ENCODE measurements at places on chromosomes 11 and 22.

DNA sequence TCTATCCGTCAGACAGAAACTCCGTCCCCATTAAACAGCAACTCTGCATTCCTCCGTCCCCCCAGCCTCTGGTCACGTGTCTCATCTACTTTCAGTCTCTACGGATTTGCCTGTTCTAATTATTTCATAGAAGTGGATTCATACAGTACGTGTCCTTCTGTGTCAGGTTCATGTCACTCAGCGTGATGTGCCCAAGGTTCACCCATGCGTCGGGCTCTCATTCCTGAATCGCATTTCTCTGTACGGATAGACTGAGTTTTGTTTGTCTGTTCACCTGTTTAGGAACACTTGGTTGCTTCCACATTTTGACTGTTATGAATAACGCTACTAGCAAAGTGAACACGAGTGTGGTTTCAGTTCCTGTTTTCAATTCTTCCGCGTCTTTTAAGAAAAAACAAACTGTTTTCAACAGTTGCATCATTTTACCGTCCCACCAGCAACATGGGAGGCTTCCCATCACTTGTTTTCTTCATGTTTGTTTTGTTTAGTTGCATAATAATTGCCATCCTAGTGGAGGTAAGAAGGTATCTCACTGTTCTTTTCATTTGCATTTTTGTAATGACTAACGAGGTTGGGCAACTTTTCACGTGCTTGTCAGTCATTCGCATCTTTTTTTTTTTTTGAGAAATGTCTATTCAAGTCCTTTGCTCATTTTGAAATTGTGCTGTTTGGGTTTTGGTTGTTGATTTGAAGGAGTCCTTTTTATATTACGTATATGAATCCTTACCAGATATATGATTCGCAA is 8.9 kb upstream of the NLRP6 start:
- no peak overlapping the region for H3K27ac ChIP-seq
- no peaks in the 10 kb centered on the region for H3K36me3 ChIP-seq
- DNase-seq = no peak

- H3K36me3 ChIP-seq = no peaks in the 10 kb centered on the region
- no peak overlapping the region for H3K4me3 ChIP-seq
- H3K27ac ChIP-seq = no peak overlapping the region
Observed at GRCh38 chr11:12485328-12485727, 108.0 kb downstream of the PARVA start.

- H3K36me3 ChIP-seq = no peaks in the 10 kb centered on the region
- DNase-seq = no peak
- no peak overlapping the region for H3K27ac ChIP-seq
- H3K4me1 ChIP-seq = no peaks in the 10 kb centered on the region
Observed at GRCh38 chr11:26987272-26987671, 6.6 kb upstream of the FIBIN start.

DNA sequence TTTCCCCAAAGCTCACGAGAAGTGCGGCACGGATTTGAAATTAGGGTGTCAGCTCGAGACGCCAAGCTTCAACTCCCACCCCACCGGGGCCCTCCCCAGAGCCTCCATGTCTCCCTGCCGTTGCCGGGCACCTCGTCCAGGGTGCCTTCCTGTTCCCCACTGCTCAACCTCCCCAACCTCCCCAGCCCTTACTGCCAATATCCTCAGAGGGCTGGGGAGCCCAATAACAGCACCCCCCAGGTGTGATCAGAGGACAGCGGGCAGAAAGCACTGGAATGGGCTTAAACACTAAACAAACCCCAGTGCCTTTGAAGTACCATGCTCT is 1336.4 kb downstream of the TBC1D22A start:
- H3K4me3 ChIP-seq = no peak overlapping the region
- no peaks in the 10 kb centered on the region for H3K27me3 ChIP-seq
- no peaks in the 10 kb centered on the region for H3K4me1 ChIP-seq

DNA sequence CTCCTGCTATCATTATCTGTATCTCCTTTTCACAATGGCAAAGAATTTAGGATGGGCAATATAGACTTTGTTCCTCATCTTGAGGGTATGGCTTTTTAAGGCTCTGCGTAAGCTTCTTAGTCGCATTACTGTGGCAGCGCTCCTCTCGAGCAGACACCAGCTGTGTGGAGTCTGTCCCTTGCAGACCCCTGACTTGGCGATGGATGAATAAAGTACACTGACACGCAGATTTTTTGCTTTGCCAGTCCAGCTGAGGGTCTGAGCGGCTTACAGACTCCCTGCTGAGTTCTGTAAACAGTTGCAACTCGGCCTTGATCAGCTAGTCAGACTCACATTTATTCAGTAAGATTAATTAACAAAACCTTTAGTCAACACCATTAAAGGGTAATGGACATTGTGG is 390.0 kb upstream of the CNTN5 start:
- H3K4me1 ChIP-seq = no peaks in the 10 kb centered on the region
- no peak for DNase-seq
- no peaks in the 10 kb centered on the region for H3K27me3 ChIP-seq
- no peaks in the 10 kb centered on the region for H3K36me3 ChIP-seq
- H3K4me3 ChIP-seq = no peak overlapping the region

DNA sequence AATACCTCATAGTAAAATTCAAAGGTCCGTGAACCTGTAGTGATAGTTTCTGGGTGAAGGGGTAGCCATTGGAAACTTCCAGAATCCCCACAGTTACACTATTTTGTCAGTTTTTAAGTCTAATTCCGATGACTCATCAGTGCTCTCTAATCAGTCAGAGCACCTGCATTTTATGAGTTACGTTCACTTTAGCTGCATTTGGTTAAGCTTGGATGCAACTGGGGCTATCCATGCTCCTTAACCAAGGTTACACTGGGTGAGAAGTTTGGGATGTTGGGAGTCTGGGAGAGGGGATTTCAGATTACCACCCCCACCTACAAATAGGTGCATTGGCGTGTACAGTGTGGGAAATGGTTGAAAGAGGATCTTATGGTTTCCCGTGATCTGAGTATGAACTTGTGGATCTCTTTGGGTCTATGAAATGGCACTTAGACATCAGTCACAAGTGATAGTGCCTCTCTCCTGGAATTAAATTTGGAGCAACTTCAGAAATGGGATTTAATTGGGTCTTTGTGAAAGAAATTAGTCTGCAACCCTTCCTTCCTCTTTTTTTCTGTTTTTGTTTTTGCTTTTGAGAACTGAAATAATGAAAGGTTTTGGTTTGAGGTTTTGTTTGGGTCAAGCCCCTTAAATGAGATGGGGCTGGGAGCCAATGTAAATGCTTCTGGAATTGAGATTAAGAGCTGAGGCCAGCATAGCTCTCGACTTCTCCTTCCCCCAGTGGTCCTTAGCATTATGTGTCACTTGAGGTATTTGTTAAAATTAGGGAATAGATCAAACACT is 31.5 kb downstream of the EHF start:
- H3K27ac ChIP-seq = no peak overlapping the region
- H3K4me3 ChIP-seq = no peak overlapping the region
- no peak for DNase-seq
- no peaks in the 10 kb centered on the region for H3K27me3 ChIP-seq
- H3K4me1 ChIP-seq = peaks cover 1% of the 10 kb centered on the region

- 0 out of 2 replicates have a peak, but pooled peaks cover 4% of the 10 kb centered on the region for H3K4me1 ChIP-seq
- H3K27me3 ChIP-seq = no peaks in the 10 kb centered on the region
- no peak overlapping the region for H3K4me3 ChIP-seq
- DNase-seq = no peak
Observed at GRCh38 chr11:111774955-111775710, 8.9 kb upstream of the PPP2R1B start.

DNA sequence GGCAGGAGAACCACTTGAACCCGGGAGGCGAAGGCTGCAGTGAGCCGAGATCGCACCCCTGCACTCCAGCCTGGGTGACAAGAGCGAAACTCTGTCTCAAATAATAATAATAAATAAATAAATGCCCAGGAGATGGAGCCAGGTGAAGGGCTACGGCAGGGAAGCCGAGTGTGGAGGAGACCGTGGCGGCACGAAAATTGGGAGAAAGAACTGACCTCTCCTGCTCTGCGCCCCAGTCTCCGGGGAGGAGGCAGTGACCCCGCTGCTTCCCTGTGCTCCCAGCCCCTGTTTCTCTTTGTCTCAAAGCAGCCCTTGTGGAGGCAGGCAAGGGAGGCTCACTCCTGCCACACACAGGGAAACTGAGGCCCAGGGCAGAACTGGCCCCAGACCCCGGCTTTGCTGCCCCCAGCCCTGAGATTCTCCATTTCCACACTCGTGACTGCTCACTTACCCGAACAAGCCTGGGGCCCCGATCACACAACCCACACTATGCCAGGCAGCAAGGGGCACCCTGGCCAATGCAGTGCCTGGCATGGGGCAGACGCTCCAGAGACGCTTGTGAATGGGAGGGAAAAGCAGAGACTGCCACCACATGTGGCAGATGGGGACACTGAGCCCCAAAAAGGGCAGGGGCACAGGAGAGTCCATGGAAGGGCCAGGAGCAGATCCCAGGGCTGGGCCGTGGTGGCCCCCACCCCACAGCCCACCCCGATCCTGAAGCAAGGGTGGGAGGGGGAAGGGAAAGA is 80.4 kb upstream of the PRR5 start:
- H3K4me3 ChIP-seq = no peak overlapping the region
- H3K36me3 ChIP-seq = no peaks in the 10 kb centered on the region
- no peak for DNase-seq
- H3K27me3 ChIP-seq = peaks cover under 1% of the 10 kb centered on the region

- peak; percentile 60 for DNase-seq
- H3K4me3 ChIP-seq = peak within 1 kb of the TSS; percentile 75
- H3K27ac ChIP-seq = no peak within 1 kb of the TSS
Observed at GRCh38 chr11:107858217-107859070, at the start of gene SLC35F2. SLC35F2 (minus strand) TSS chr11:107858787; CDS start chr11:107858767, 20 bp downstream.

DNA sequence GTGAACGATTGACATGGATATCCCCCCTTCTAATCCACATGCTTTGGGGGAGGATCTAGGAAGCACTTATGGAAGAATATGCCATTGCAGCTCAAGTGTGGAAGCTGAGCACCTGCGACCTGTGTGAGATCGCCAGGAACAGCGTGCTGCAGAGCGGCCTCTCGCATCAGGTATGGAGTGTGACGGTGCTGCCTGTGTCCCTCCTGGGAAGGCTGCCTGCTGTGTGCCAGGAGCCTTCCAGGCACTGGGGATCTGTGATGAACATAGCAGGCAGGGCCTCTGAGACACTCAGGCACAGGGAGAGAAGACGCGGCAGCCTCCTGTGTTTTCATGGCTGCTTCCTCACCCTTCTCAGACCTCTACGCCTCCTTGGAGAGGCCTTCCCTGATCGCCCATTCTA is 36.5 kb downstream of the RNF141 start:
- no peak overlapping the region for H3K4me3 ChIP-seq
- DNase-seq = no peak
- 0 out of 2 replicates have a peak, but pooled peaks cover 5% of the 10 kb centered on the region for H3K36me3 ChIP-seq
- 0 out of 2 replicates have a peak, but pooled peaks cover 2% of the 10 kb centered on the region for H3K4me1 ChIP-seq

DNA sequence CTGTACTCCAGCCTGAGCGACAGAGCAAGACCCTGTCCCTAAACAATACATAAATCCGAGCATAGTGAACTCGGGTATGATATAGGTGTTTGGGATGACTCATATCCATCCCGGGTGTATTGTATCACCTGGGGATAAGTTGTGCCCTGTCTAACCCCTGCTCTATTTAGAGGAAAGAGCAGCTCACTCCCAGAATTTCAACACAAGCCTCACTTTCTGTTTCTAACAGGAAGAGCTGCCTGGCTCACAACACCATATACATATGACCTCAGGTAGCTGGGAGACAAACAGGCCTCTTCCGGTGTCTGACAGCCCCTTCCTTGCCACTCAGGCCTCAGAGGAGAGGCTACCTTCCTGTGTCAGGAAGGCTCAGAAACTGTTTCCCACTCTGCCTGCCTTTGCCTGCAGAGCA is 9.9 kb upstream of the MICALL1 start:
- H3K36me3 ChIP-seq = no peaks in the 10 kb centered on the region
- no peak overlapping the region for H3K4me3 ChIP-seq
- H3K4me1 ChIP-seq = peaks cover 12% of the 10 kb centered on the region
- DNase-seq = no peak
- no peak overlapping the region for H3K27ac ChIP-seq

- no peaks in the 10 kb centered on the region for H3K27me3 ChIP-seq
- DNase-seq = no peak
- no peak overlapping the region for H3K4me3 ChIP-seq
- H3K27ac ChIP-seq = no peak overlapping the region
- peaks cover 6% of the 10 kb centered on the region for H3K4me1 ChIP-seq
- H3K36me3 ChIP-seq = no peaks in the 10 kb centered on the region
Observed at GRCh38 chr11:3860375-3860774, 4.9 kb downstream of the STIM1 start.

- peaks cover 11% of the 10 kb centered on the region for H3K4me1 ChIP-seq
- no peak overlapping the region for H3K27ac ChIP-seq
- H3K4me3 ChIP-seq = no peak overlapping the region
- no peak for DNase-seq
Observed at GRCh38 chr11:65551572-65552387, 6.4 kb downstream of the LTBP3 start.

DNA sequence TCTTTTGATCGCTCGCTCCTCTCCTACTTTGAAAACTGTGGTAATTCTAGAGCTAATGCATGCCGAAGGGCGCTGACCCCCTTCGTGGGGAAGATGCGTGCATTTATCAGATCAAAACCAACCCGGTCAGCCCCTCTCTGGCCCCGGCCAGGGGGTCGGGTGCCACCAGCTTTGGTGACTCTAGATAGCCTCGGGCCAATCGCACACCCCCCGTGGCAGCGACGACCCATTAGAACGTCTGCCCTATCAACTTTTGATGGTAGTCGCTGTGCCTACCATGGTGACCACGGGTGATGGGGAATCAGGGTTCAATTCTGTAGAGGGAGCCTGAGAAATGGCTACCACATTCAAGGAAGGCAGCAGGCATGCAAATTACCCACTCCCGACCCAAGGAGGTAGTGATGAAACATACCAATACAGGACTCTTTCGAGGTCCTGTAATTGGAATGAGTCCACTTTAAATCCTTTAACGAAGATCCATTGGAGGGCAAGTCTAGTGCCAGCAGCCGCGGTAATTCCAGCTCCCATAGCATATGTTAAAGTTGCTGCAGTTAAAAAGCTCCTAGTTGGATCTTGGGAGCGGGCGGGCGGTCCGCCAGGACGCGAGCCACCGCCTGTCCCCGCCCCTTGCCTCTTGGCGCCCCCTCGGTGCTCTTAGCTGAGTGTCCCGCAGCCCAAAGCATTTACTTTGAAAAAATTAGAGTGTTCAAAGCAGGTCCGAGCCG is 3898.2 kb upstream of the OR11H1 start:
- no peak overlapping the region for H3K4me3 ChIP-seq
- no peaks in the 10 kb centered on the region for H3K4me1 ChIP-seq
- H3K27ac ChIP-seq = no peak overlapping the region
- H3K27me3 ChIP-seq = no peaks in the 10 kb centered on the region

GRCh38 chr11:108508653-108509593 is 10.7 kb upstream of the POGLUT3 start:
- no peak overlapping the region for H3K27ac ChIP-seq
- no peak for DNase-seq
- H3K27me3 ChIP-seq = no peaks in the 10 kb centered on the region
- no peak overlapping the region for H3K4me3 ChIP-seq
- H3K4me1 ChIP-seq = no peaks in the 10 kb centered on the region
- peaks cover 3% of the 10 kb centered on the region for H3K36me3 ChIP-seq

DNA sequence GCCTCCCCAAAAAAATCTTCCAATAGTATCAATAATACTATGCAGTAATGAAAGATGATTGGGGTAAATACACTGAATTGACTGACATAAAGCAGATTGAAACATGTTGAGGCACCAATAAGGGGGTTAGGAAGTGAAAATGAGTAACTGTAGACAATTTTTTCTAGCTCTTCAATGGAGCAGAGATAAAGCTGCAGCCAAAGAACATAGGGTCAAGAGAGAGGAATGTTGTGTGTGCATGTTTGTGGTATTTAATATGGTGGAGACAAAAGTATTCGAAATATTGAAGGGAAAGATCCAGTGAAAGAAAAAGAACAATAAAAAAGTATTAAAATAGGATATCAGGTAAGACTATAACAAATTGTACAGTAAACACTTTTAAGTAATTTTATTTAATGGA is 450.0 kb upstream of the CCDC179 start:
- no peak overlapping the region for H3K4me3 ChIP-seq
- H3K27ac ChIP-seq = no peak overlapping the region
- H3K4me1 ChIP-seq = no peaks in the 10 kb centered on the region
- H3K27me3 ChIP-seq = no peaks in the 10 kb centered on the region
- DNase-seq = no peak

Data from iPS DF 6.9 (cell line).